Upper lobe of left lung (tissue), 6 donors: ENCODE measurements at places on chromosomes 2 and 18.
A peak's percentile ranks its signal among the peaks of the same experiment; 100 is the strongest.

DNA sequence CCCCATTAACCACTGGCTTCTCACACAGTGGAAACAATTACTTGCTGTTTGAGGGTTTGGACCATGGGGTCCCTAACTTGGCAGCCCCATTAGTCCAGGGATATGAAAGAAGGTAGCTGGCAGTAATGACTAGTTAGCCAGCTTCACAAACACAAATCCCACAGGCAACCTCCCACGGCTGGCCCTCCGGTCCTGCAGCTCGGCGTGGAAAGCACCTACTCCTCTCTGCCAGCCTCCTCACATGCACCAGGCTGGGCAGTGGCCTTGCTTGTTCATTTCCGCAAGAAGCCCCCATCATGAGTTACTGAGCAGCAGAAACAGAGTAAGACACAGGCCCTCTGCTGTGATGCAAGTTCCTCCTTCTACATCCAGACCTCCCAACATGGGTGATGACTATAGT is 13.7 kb downstream of the C1QL2 start:
- no peak for DNase-seq

DNA sequence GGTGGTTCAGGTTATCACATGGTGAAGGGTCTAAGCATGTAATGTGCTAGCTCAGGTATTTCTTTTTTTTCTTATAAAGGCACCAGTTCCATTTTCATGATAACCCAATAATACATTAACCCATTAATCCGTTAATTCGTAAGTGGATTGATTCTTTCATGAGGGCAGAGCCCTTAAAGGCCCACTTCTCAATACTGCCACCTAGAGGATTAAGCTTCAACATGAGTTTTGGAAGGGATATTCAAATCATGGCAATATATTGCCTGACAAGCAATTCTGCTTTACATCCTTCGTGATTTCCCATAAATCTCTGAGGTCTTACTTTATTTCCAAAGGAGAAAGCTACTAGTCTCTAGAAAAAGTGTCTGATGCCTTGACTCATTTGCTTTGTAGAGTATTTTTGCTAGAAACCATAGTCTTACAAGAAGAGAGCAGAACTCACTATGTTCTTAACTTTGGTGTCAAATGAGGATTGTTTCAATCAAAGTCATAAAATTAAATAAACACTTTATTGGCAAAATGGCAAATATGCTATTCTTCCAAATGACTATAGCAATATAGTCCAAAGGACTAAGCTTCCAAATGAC is 271.3 kb downstream of the KCNS3 start:
- DNase-seq = no peak

- DNase-seq = peak; percentile 87
These were observed at the start of gene STON1 for GRCh38 chr2:48530033-48530811. STON1 (plus strand) TSS chr2:48530154; CDS start chr2:48580634, 50,480 bp downstream.

DNA sequence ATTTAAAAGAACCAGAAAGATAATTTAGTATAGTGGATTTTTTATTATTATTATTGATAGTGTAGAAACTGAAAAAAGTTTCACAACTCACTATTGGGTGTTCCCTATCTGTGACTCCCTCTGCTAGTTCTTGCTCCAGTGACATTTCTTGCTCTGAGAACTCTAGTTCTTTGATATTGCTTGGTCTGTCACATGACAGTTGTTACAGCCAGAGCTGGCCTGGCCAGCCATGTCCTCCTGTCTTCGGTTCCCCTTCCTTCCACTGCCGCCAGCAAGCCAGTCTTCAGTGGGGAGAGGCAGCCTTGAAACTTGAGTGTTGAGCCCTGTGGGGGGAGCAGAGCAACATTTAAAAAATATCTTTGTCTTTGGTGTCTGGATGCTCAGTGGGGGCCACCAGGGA is 7.6 kb upstream of the THOC1 start:
- no peak for DNase-seq

DNA sequence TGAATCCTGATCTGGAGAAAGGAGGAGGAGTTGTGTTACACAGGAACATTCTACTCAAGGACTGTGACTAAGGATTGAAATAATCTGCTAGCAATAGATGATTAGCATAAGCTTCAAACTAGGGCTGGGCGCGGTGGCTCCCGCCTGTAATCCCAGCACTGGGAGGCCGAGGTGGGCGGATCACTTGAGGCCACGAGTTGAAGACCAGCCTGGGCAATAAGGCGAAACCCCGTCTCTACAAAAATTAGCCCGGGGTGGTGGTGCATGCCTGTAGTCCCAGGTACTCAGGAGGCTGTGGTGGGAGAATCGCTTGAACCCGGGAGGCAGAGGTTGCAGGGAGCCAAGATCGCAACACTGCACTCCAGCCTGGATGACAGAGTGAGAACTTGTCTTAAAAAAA is 1.5 kb downstream of the TRMT61B start:
- no peak for DNase-seq

DNA sequence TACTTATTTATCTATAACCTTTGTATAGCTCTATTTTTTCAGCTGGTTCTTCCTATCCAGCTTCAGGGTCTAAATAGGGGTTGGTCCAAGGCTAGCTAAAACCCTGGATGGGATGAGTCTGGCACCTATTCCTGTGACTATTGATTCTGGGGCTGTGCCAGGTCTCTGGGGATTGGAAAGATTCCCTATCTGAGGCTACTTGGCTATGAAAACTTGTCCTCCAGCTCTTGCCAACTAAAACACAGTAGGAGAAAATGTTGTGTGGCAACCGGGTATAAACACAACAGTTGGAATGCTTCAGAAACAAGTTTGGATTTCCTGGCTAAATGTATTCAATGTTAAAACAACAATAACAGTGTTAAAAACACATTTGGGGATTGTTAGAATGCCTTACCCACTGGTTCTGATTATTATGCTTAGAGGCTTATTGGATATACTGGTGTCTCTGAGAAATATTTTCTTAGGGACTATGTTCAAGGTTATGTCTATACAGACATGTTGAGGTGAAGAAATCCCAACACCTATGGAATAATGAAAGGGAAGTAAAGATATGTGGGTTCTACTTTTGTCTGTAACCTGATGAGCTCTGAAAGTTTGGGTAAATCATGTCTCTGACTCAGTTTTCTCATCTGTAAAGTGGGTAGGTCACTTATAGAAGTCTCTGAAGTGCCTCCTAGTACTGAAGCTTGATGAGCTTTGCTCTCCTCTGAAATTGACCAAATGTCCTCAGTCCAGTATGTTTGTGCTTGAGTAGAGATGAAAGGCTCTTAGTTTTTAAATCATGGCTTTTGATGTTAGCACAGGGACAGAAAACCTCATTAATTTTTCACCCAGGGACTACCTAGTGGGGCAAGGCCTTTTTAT is 460.7 kb downstream of the MTX2 start:
- no peak for DNase-seq
